ENCODE measurements at places on chromosomes 5 and 9.

- no peak for DNase-seq
Measured at GRCh38 chr5:16548115-16548514, 68.7 kb downstream of the RETREG1 start.

GRCh38 chr9:23557689-23558088 is 268.4 kb downstream of the ELAVL2 start:
- DNase-seq, result no peak

- no peak for DNase-seq
Measured at GRCh38 chr9:98992885-98993569, 49.3 kb downstream of the COL15A1 start.

- no peak for DNase-seq
Measured at GRCh38 chr9:72044095-72044494, 16.3 kb downstream of the C9orf57 start.

GRCh38 chr5:10582512-10582897 is 18.6 kb downstream of the ANKRD33B start:
- no peak for DNase-seq

DNA sequence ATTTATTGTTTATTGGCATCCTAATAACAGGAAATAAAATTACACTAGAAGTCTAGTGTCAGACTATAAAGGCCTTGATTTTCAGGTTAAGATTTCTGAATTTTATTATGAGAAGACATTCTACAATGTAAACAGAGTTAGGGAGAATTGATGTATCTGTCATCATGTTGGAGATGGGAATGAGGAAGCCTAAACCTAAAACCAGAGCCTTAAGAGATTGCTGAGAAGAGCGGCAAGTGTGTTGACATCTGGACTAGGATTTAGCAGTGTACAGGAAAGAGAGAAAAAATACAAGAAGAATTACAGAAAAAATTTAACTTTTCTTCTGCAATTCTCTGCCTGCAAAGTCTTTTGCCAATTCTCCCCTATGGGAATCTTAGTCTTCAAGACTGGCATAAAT is 525.5 kb downstream of the NR2F1-AS1 start:
- no peak for DNase-seq

DNA sequence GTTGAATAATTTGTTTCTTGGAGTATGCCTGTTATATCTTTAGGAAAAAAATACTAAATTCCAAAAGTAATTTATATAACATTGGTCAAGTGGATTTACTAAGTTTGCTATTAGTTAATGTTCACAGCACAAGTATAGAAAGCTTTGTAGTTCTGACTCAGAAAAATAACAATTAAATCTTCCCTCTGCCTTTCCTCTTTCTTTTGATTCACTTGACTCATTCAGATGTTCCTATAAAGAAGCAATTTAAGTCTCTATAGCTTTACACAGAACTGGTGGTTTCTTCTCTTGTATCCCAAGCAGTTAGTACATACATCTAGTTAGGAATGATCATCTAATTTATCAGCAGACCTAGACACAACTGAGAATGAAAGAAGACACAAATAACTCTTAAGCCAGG is 4.5 kb upstream of the CDC42SE2 start:
- no peak for DNase-seq

GRCh38 chr5:102893942-102894341 is 138.8 kb downstream of the PAM start:
- no peak for DNase-seq

DNA sequence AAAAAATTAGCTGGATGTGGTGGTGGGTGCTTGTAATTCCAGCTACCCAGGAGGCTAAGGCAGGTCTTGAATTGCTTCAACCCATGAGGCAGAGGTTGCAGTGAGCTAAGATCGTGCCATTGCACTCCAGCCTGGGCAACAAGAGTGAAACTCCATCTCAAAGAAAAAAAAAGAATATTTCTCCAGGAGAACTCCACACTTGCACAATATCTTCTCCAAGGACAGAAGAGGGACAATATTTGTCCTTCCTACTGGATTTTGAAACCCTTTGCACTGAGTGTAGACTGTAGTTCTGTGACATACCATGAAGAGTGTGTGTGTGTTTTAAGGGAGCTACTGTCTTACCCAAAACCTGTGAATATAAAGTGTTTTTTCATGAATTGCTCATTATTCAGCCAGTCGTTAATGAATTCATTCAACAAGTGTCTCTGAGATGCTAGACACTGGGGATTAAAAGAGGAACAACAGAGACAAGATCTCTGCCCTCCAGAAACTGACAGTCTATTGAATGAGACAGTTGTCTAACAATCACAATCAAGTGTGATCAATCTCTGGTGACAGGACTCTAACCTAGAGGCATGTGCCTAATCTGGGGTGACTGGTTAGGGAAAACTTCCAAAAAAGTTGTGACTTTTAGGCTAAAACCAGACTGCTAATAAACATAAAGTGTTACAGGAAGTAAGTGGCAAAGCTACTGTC is 9.8 kb upstream of the UBE2D2 start:
- no peak for DNase-seq

DNA sequence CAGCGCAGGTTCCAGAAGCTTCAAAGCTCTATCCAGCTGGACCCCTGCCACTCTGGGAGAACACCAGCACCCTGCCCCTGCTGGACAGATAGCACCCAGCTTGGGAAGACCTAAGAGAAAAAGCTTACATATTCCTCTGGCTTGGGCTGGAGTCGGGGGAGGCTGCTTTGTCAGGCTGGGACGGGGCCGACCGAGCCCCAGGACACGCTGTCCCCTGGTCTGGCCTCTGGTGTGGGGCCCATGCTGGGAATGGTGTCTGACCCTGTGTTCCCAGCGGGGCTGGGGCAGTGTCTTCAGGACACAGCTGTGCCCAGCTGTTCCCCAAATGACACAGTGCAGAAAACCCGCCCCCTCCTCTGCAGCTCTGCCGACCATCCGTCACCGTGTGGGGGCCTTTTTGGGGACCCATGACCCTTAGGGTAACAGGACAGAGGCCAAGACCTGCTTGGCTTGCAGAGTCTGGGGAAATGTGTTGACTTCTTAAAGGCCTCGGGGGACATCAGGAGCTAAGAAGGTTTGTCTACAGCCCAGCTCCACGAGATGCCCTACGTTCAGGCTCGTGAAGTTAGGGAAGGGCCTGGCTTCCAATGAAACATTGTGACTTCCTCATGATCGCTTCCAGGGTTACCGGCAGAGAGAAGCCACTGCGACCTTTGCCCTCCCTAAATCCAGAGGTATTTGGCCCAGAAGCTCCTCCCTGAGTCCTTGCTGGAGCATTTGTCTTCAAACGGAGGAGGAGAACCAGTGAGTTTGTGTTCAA is 20.4 kb upstream of the SLC2A6 start:
- no peak for DNase-seq

GRCh38 chr5:173479711-173480110 is 136.7 kb downstream of the BOD1 start:
- DNase-seq, result no peak

DNA sequence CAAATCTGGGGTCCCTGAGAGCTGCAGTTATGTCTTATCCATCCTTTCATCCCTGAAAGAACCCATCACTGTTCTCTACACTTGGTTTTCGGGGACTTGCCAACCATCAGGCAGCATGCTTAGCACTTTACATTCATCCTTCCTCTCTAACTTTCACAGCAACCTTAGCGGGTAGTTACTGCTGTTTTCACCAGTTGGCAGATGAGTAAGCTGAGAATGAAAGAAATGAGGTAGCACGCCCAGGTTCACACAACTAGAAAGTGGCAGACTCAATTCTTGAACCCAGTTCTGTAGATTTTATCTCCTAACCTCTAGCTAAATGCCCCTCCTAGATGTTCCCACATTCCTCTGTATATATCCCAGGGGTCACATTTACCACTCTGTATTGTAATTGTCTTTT is 342.0 kb upstream of the WWC1 start:
- no peak for DNase-seq

- no peak for DNase-seq
Measured at GRCh38 chr5:19555876-19556275, 432.1 kb downstream of the CDH18 start.
